C1 segment of cervical spinal cord (tissue), 14 donors: ENCODE measurements at places on chromosomes 6 and 20.

DNA sequence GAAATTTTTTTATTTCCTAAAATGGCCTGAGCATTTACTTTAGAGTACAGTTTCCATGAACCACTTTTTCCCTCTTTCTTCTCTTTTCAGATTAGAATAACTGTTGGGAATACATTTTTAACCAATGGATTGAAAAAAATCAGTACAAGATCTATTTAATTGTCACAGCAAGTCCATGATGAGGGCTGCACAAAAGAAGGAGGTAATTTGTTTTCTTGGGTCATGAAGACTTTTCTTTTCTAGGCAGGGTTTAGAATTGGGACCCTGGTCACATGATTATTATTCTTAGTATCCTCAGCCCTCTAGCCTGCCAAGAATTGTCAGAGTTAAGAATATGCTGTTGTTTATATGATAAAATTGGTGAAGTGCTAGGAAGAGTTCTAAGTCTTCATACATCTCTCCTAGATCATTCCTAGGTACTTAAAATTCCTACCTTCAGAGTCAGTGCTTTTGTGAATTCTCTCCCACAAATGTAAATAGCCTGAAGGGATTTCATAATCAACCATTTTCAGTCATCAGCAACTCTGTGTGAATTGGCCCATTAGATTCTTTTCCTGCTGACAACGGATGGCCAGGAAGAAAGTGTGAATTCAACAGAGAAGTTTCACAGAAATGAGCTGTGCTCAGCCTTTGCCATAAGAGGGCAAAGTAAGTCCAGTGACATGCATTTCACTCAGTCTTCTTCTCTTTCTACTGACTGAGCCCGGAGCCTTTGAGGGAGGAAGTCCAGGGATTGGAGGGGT is 32.4 kb upstream of the TPBG start:
- no peak for DNase-seq

DNA sequence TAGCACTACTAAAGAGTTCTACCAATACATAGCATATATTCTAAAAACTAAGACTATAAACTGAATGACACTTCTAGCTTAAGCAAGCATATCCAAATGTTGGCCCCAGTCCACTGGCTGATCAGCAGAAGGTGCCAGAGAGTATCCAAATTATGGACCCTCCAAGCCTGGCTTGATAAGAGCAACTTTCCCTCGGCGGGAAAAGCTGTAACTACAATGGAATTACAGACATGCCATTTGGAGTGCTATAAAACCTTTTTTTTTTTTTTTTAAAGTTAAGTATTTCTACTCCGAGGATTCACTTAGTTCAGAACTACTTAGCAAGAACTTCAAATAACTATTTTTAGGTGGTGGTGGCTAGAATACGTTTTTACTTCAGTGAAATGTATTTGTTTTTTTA is 94.6 kb downstream of the EPB41L2 start:
- DNase-seq = no peak

GRCh38 chr6:106475284-106475683 is 114.8 kb downstream of the CRYBG1 start:
- DNase-seq = no peak

- DNase-seq = no peak
These were observed 38.9 kb upstream of the SNAP25 start for GRCh38 chr20:10179574-10180298.

- no peak for DNase-seq
These were observed 73.0 kb downstream of the PLCB4 start for GRCh38 chr20:9141921-9142320.

DNA sequence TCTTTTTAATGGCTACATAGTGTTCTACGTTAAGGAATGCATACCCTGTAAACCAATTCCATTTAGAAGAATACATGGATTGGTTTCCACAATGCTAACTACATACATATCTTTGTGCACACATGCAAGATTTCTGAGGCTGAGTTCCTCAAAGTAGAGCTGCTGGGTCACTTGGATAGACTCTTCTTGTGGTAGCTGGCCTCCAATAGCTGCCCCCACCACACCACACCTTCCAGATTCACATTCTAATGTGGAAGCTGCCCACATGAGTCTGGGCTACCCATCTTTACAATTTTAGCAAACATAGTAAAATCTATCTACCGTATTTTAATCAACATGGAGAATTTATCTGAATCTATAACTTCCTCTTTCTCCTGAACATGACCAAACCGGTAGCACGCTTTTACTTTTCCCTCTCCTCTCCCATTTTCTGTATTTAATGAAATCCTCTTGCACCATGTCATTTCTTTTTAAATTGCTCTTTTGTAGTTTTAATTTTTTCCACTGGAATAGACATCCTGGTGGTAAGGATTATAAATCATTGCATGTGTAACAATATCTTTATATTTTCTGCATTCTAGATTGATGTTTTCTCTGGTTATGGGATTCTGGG is 74.7 kb upstream of the CITED2 start:
- no peak for DNase-seq

DNA sequence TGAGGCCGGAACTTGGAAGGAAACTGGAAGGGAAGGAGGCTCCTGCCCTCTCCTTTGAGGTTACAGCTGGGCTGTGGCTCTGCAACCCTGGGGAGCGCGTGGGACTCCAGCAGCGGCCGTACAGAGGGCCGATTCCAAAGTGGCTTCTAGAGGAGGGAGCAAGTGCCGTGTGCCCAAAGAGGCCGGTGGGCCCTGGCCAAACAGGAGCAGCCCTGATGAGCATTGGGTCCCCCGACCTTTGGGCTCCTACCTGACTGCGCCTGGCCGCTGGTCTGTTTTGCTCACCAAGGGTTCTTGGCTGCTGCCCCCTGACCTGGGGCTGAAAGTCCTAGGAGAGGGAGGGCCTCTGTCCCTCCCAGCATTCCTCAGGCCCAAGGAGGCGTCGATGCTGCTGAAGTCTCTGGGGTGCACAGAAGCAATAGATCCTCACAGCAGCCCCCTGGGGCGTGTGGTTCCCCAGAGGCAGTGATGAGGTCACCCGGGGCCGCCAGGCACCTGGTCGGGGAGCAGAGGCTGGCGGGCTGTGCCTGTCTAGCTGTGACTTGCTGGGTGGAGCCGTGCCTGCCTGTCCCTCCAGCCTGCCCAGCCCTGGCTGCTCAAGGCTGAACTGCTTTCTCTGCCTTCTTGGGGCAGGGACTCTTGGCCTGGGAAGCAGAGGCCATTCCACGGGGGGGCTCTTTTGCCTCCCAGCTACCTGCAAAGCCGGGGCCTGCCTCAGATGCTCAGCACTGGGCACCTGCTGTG is 9.8 kb downstream of the RBM38 start:
- no peak for DNase-seq

DNA sequence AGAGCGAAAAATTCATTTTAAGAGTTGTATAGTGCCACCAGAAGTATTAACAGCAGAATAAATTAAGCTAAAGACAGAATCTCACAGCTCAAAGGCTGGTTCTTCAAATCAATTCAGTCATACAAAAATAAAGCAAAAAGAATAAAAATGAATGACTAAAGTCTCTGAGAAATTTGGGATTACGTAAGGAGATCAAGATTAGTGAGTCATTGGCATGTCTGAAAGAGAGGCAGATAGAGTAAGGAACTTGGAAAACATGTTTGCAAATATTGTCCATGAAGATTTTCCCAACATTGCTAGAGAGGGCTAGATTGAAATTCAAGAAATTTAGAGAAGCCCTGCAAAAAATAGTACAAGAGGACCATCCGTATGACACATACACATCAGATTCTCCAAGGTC is 1413.9 kb upstream of the ADGRB3 start:
- DNase-seq = no peak

- no peak for DNase-seq
These were observed 197.2 kb upstream of the THEMIS start for GRCh38 chr6:128098000-128098581.

DNA sequence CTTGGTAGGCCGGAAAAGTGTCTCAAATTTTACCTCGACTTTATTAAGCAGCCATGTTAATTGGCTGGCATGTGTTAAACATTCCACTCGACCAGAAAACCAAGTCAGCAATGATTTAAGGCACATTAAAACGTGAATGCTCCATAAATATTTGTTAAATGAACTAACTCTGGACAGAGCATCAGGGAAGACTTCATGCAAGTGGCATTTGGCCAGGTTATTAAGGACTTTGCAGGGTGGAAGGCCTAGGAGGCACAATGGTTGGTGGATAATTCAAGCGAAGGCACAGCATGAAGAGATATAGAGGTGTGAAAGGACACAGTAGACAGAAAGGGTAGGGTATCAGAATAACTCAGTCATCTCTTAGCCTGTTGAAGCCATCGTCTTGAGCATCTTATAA is 23.0 kb downstream of the ELOVL5 start:
- DNase-seq = no peak
